Left hindlimb (tissue), 1 donor: ENCODE measurements at places on chromosomes 6 and 20.

- no peak for DNase-seq
These were observed 36.0 kb downstream of the TGM6 start for GRCh38 chr20:2416541-2417212.

DNA sequence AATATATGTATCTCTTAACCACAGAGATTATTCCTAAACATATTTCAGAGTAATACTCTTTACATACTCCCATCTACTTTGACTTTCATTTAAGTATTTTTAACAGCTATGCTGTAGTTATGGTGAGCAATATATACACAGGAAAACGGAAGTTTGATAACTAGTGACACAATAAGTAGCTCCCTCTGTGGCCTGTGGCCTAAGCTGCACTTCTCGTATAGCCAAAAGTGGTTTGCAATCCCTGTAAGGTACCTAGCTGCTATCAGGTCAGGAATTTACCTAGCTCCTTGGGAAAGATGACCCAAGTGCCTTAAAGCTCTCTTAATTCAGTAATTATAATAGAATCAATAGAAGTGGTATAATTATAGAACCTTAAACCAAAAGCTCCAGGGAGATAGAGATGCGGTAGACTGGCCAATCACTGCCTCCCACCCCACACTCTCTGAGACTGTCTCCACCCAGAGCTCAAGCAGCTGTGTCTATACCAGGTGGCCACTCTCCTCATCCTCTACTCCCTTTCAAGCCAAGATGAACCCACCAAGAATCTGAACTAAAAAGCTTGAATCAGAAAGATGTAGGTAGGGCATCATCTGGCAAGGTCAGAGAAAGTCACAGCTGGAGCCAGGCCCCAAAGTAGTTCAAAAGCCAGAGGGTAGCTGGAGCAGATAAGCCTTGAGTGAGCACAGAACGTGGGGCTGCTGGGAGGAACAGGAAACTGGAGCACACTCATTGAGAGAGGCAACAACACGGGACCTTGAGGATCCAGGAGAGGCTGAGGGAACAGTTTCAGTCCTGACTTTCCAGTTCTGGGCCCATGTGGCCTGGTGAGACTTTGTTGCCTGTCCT, 84.9 kb upstream of the ASF1A start:
- DNase-seq, result no peak

DNA sequence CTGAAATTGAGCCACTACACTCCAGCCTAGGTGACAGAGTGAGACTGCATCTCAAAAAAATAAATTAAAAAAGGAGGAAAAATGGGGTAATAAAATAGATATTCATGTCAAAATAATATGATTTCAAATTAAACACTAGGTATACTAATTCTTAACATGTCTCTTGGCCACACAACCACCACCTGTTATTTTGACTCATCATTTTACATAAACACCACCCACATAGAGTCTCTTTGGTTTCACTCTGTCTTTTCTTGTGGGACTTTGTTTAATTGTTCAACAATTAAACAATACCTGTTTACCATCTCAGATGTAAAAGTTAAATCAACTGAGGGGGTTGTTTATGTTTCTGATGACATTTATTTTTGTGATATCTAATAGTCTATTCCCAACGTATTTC, 476.8 kb upstream of the ADGRB3 start:
- DNase-seq, result no peak

DNA sequence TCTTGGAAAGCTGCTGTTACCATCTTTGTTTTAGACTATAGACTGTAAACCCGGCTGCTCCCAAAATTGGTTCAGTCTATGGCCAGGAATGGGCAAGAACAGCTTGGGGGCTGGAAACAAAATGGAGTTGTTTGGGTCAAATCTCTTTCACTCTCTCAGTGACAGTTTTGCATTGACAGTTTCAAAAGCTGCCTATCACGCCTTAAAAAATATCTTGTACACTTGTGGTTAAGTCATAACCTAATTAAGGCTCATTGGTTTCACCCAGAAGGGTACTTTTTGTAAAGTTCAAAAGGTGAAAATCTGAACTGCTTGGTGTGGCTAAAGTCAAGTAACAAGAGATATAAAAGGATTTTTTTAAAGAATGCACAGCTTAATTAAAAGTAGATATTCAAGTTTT, 76.1 kb upstream of the PRL start:
- no peak for DNase-seq

DNA sequence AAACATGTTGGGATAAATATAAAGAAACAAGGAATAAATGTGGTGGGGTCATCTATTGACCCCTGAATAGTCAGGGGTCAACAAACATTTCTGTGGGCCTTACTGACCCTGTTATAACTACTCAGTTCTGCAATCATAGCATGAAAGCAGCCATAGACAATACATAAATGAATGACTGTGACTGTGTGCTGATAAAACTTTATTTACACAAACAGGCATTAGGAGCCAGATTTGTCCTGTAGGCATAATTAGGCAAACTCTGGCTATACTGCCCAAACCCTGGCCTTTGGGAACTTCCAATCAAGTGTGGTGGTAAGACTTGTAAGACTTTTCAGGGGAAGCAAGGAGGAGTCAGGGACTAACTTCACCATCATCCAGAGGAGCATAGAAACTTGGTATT, 222.7 kb downstream of the KHDC1L start:
- DNase-seq, result no peak

GRCh38 chr6:116665464-116665863, 3.1 kb downstream of the ZUP1 start:
- DNase-seq, result no peak

DNA sequence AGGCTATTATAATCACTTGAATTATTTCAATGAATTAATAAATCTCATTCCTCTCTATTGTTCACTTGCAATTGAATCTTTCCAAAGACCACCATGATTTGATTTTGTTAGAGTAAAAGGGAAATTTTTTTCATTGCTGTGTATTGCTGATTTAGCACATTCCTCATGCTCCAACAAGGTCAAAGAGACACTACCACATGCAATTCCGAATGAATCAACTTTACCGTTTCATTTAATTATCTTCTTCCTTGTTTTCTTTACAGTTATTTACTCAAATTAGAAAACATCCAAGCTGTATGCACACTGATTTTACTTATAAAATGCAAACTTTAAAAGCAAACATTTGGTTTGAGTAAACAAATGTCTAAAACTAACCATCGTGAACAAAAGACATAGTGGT, 967 bp downstream of the KIAA0408 start:
- no peak for DNase-seq

GRCh38 chr20:16539280-16540021, 33.8 kb downstream of the KIF16B start:
- no peak for DNase-seq

GRCh38 chr6:141783585-141783984, 349.1 kb upstream of the GJE1 start:
- peak; percentile 34 for DNase-seq

DNA sequence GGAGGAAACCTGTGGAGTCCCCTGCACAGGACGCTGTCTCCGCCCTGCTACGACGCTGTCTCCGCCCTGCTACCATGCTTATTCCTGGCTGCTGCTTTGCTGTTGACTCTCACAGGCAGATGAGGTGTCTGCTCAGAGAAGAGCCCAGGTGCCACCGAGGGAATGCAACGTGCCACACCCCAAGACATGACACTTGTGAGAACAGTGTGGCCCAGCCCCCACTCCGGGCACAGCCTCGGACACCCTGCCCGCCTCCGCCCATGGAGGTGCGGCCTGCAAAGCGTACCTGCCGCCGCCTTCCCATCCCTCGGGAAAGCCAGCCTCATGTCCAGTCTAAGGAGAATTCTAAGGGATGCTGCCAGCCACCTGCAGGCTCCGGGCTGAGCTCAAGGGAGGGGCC, 15.6 kb upstream of the MRGBP start:
- DNase-seq, result no peak

DNA sequence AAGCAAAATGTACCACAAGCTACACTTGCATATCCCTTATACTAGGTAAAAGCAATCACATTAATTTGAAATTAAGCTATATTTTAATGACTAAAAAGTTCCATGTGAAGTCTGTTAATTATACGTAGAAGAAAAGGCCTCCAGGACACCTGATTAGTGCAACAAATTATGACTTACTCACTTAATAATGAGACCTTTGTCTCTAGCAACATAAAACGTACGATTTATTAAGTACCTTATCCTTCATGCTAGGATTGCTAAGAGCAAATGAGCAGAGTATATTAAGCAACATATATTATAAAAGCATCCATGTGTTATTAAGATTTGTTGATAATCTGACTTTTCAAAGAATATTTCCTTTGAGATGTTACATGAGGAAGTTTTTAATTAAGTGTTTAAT, 2.5 kb downstream of the BMP5 start:
- DNase-seq, result no peak

GRCh38 chr6:131819572-131820124, 11.8 kb downstream of the ENPP1 start:
- DNase-seq, result no peak

DNA sequence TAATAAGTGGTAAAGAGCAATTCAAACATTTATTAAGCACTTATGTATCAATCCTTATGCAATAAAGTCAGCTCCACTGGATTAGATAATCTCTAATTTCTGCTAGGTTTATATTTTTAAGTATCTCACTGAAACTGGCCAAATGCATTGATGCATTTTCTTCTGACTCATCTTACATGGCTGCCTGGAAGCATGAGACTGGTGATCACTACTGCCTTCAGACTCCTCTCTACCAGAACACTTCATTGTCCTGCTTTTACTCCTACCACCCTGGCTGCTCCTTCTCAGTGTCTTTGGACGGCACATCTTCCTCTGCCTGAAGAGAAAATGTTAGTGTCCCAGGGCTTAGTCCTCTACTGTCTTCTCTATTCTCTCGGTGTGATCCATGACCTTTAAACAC, 7.4 kb downstream of the CEP85L start:
- DNase-seq, result no peak

GRCh38 chr6:12608016-12608860, 108.3 kb upstream of the PHACTR1 start:
- DNase-seq, result no peak

GRCh38 chr6:1820165-1820564, 210.4 kb downstream of the FOXC1 start:
- no peak for DNase-seq

GRCh38 chr20:23243791-23244155, 106.8 kb upstream of the NXT1 start:
- no peak for DNase-seq

- DNase-seq, result peak; percentile 10
These were observed 135.4 kb downstream of the JPH2 start for GRCh38 chr20:44051661-44052000.

DNA sequence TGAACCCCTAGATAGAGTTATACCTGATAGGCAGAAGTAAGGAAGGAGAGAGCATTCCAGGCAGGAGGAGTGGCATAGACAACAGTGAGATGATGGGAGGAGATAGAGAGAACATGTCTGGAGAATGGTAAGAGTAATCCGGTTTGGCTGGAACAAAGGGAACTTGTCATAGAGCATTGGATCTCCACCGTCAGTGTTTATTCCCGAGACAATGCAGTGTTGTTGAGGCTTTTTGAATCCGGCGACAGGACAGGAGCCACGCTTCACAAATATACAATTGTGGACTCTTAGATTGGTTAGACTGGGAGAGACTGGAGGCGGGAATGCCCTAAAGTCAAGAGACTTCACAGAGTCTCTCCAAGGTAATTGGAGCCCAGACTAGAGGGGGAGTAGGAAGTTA, 119.8 kb downstream of the ANKS1A start:
- DNase-seq, result no peak

DNA sequence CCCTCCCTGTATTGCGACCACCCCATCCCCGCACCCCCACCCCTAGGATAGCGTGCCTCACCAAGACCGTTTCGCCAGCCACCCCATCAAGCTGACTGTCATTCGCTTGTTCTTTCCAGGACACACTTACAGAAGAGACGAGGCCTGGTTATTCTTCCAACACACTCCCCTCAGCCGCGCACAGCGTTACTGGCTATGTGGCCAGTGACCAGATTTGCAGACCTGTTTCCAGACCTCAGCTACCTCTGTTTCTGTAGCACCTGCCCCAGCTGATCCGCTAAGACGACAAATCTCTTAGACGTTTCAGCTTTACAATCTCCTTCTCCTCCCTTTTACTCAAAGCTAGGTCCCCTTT, 26.1 kb downstream of the HLA-F start:
- DNase-seq, result no peak

- no peak for DNase-seq
These were observed 39.0 kb upstream of the BEND3 start for GRCh38 chr6:107154131-107154800.

GRCh38 chr6:23435126-23435525, 690.9 kb upstream of the NRSN1 start:
- no peak for DNase-seq

DNA sequence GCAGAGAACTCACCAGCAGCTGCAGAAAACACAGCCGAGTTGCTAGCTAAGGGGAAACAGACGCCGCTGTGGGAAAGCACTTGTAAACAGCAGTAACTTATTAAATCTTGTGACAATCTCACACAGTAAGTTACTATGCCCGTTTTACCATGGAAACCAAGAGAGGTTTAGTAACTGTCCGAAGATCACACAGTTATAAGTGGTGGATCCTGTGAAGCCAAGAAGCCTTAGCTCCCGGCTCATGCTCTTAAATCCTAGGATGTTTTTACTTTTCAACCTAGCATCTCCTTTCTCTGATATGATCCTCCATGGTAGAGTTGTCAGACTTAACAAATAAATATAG, 1.5 kb upstream of the SULF2 start:
- DNase-seq, result no peak

DNA sequence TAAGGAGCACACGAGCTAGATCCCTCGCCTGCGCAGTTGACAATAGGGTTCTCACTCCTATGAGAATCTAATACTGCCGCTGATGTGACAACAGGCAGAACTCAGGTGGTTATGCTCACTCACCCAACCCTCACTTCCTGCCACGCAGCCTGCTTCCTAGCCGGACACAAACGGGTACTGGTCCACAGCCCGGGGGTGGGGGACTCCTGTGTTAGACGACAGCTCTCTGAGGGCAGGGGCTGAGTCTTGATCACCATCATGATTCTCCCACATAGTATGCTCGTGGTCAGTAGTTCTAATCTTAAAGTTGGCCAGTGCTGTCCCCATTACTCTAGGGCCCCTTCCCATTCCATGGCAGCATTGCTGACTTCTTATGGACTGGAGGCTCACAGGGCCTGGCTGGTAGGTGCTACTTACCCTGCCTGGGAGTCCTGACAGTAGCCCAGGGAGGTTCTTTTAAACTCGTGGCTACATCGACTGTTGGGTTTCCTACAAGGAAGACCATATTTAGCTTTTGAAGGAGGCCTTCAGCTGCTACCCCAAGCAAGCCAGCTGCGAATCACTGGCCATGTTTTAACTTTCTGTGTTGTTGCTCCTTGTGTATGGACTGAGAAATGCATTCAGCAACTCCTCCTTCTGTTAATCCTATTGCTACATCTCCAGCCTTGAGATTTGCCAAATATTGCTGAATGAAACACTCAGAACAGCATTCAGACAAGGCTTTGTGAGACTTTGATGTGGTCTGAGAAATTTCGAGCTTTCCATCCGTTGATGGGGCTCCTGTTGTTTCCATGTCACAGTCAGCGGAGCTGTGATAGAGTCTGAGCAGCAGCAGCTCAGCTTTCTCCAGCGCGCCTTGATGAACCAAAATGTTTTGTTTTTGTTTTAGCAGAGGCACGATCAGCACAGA, 300.3 kb downstream of the NRN1 start:
- DNase-seq, result no peak
